ENCODE measurements at places on chromosomes 2 and 18. TPM values are rescaled to one million over a fixed set of nuclear protein-coding genes. Genes with fewer than 3 reads are reported as not detected.

- DNase-seq = no peak
Observed at GRCh38 chr18:9334973-9335696, 562 bp downstream of the TWSG1 start.

- no peak for DNase-seq
Observed at GRCh38 chr2:214038186-214038585, 372.7 kb upstream of the VWC2L start.

POTEE gene
- total RNA-seq = 0.48 TPM

DNA sequence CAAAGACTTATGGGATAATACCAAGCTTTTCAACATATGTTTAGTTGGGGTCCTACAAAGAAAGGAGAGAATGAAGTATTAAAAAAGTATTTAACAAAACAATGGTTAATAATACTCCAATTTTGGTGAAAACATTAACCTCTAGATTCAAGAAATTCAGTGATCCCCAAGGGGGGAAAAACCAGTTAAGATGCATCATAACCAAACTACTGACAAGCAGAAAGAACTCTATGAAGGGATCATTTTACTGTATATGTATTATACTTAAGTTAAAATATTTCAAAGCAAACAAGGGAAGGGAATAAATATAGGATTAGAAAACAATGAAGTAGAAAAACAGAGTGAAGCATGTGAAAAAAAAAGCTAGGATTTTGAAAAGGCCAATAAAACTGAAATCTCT lies 8.7 kb downstream of the CNRIP1 start:
- DNase-seq = no peak

DNA sequence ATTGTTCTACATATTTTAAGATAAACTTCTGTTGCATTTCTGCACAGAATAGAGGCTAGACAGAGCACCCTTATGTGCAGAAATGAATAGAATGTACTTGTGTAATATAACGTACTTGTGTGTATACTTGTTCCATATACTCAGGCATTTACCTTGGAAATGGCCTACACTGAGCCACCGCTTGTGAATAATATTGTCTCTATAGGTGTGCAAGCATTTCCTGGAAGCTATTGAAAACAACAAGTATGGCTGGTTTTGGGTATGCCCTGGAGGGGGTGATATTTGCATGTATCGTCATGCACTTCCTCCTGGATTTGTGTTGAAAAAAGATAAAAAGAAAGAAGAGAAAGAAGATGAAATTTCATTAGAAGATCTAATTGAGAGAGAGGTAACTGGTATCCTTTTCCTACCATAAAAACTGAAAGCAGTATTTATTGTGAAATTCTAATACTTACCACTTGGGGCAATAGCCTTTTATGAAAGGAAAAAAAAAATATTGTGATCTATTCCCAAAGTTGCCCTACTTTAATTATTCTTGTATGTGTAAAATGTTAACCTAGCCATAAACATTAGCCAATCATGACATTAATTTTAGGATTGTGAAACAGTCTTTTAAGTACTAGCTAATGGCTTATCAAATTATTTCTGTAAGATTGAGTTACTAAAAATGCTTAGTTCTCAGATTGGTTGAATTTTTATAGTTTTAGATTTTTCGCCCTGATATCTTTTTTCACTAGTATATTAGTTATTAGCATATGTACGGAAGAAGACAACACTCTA lies 18.0 kb downstream of the ZC3H15 start:
- peak; percentile 42 for DNase-seq

- DNase-seq = no peak
Observed at GRCh38 chr2:207925601-207926000, 99.7 kb downstream of the PLEKHM3 start.

- no peak for DNase-seq
Observed at GRCh38 chr18:394987-395362, 105.5 kb downstream of the COLEC12 start.

DNA sequence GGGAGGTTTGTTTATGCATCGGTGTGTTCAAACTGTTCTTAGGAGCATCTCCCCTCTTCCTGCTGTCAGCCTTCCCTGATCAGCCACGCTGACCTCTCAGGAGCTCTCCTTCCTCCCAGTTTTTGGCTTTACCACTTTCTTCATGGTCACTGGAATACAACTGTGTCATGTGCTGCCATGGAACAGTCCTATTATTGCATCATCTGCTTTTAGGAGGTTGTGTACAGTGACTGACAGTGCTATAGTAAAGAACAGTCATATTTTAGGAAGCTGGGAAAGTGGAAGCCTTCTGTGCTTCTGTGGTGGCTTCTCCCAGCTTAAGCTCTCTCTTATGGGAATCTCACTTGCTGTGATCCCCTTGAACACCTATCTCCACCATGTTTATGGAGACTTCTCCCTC lies 165.5 kb downstream of the TPGS2 start:
- no peak for DNase-seq

CNTNAP5 gene
- total RNA-seq = not detected

GRCh38 chr2:198347946-198348345 lies 543.6 kb downstream of the PLCL1 start:
- DNase-seq = no peak

IL36G gene
- total RNA-seq = not detected

SCN1A gene
- 39.4 TPM for total RNA-seq

GRCh38 chr2:109597283-109597682 lies 16.5 kb downstream of the SEPTIN10 start:
- DNase-seq = no peak

LONRF2 gene
- not detected for total RNA-seq

DNA sequence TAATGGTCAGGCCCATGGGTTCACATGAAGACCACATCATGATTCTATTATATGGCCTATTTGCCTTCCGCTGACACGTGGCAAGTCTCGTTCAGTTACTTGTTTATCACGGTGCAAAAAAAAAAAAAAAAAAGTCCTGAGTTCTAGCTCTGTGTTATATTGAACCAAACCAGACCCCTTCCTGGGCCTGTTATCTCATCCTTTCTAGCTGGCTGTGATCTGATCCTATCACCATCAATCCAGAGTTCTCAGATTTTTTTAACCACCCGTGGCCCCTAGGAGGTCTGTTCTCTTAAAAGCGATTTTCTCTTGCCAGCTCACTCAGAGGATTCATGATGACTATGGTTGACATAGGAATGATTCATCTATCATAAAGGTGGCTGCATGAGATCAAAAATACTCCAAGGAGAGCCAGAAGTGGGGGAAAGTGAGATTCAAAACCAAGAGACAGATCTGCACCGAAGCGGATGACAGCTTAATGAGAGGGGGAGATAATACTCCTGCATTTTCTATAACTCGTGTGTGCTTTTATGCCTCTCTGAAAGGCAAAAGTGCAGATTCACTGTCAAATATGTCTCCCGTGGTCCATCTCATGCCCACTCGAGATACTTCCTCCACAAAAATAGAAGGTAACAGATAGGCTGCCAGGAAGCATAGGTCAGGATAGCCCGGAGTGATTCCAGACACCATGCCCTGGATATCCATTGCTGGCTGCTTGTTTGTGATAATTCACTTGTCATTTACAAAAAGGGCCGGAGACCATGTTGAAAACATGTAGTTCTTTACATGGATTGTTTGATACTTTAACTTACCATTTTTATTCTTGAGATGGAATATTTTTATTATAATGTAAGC lies 505.7 kb upstream of the KLHL29 start:
- no peak for DNase-seq

GRCh38 chr2:36965206-36965605 lies 1.1 kb downstream of the STRN start:
- no peak for DNase-seq

DNA sequence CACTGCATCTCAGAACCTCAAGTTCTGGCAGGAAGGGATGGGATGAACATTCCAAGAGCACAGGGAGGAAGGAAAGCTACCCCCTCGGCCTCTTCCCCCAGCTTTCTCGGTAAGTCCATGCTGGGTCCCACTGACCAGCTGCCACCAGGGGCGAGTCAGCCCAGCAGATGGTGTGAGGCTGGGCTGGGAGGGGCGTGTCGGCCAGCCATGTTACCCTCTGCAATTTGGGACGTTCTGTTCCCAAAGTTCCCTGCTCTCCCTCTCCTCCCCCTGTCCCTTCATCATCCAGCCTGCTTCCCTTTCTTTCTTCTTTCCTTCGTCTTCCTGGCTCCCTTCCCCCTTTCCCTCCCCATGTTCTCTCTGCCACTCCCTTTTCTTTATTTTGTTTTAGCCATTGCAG lies 74.3 kb upstream of the TNP1 start:
- no peak for DNase-seq

TBR1 gene
- total RNA-seq = not detected

GRCh38 chr2:212535996-212536816 lies 2.4 kb downstream of the ERBB4 start:
- DNase-seq = no peak

DNA sequence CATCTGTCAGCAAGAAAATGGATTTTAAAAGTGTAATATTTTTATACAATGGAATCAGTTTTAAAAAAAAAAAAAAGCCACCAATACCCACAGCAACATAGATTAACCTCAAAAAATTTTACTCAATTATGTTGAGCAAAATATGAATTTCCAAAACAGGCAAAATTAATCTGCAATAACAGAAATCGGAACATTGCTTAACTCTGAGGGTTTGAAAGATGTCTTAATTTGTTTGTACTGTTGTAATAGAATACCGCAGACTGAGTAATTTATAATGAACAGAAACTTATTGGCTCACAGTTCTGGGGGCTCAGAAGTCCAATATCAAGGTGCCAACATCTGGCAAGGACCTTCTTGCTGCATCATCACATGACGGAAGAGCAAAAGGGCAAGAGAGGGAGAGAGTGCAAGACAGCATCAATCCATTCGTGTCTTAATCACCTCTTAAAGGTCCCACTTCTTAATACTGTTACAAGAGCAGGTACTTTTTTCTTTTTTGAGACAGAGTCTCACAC lies 31.8 kb upstream of the TNFAIP6 start:
- no peak for DNase-seq

- DNase-seq = no peak
Observed at GRCh38 chr2:39390216-39390615, 46.9 kb downstream of the MAP4K3 start.

DNA sequence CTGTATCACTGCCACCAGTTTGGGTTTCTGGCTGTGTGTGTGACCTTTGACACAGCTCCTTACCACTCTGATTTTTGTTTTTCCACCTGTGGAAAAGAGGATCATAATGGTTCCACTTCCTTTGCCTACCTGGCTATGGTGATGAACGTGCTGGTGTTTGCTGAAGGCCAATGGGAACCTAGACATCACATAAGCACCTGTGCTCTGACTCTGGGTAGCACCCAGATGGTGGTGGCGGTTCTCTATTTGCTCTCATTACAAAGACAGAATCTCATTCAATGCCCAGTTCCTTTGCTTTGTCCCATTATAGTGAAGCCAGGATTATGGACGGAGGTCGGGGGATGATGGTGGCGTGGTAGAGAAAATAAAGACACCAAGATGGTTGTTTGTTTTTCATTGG lies 121.2 kb upstream of the GATA6 start:
- DNase-seq = no peak

DNA sequence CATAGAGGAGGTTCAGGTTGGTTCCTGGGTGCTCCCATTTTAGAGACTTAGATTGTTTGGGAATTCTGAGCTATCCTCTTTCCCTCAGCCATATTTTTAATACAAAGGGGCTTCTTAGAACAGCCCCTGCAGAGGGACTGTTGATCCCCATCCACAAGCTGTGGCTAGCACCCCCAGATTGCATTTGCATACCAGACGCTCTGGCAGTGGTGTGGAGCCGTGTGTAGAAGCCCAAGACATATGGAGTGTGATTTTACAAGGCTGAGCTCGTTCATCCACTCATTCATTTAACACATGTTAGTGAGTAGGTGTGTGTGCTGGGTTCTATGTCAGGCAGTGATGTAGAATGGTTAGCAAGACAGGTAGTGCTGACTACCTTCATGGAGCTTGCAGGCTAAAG lies 166.7 kb upstream of the BOD1L2 start:
- DNase-seq = no peak

DSEL gene
- 0.06 TPM for total RNA-seq

GRCh38 chr2:206614811-206615210 lies 27.5 kb upstream of the FAM237A start:
- DNase-seq = no peak

- DNase-seq = peak; percentile 84
Observed at GRCh38 chr2:24827321-24828237, 34.4 kb downstream of the CENPO start.

DNA sequence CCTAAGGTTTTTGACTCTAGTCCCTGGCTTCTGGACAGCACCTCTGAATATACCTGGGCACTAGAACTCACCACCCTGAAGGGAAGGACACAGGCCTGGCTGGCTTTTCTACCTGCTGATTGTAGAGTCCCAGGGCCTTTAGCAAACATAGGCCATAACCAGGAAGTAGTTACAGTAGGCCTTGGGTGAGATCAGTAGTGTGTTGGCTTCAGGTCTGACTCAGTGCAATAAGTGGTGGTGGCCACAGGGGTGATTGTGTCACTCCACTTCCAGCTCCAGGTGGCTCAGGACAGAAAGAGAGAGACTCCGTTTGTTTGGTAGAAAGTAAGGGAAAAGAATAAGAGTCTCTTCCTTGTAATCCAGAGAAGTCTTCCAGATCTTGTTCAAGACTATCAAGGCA lies 101.7 kb upstream of the LGALSL start:
- peak; percentile 29 for DNase-seq

DNA sequence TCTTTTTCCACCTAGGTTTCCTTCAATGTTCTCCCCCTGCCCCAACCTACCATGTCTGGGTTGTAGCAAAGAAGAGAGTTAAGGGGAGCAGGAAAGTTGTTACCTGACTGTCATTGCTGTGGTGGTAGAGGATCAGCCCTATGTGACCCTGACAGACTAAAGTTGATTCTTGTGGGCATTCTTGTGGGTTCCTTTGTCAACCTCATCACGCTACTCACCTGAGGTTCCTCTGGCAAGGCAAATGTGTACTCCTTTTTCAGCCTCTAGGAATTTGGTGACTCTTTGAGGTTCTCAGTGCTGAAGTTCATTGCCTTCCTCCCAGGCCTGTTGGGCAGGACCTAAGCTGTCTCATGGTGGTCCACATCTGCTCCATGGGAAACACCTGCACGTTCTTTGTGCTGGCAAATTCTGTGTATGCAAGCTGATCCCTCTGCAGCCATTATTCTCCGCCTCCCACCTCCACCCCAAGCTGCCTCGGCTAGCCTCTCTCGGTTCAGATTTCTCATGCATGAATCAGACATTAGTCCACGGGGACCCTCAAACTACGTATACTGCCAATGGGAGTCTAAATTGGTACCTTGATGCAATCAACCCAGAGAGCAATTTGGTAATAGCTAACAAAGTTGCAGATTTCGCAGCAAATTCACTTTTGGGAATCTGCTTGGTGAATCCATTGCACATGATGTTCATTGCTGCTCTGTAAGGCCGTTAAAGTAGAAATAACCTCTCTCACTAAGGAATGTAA lies 1.5 kb upstream of the GMCL1 start:
- no peak for DNase-seq

RGPD4 gene
- total RNA-seq = not detected

GRCh38 chr18:76821875-76822505 lies 367 bp upstream of the ZNF236 start:
- DNase-seq = no peak

SRSF7 gene
- 275 TPM for total RNA-seq

ANKRD29 gene
- not detected for total RNA-seq

FAM237A gene
- not detected for total RNA-seq

GRCh38 chr2:138906549-138906948 lies 126.4 kb upstream of the NXPH2 start:
- no peak for DNase-seq
